ENCODE measurements at places on chromosomes 12 and 14.
A peak's percentile ranks its signal among the peaks of the same experiment; 100 is the strongest.

GRCh38 chr14:54535126-54535525 lies 25.4 kb downstream of the CGRRF1 start:
- no peak for DNase-seq

DNA sequence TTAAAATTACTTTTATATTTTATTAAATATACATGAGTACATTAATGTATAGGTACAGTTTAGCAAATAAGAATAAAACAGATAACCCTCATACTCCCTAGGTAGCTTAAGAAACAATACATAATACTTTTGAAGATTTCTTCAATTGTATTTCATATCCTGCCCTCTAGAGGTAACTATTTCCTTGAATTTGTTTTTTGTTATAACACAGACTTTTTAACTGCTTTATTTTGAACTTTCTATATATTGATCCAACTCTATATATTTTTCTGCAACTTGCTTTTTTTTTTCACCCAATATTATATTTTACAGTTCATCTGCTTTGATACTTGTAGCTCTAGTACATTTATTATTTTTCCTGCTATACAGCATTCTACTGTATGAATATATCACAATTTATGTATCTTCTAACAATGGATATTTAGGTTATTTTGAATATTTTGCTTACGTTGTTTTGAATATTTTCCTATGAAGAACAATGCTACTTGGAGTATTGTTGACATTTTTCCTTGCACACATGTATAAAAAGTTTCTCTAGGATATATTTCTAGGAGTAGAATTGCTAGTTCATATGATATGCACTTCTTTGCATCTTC lies 72.8 kb upstream of the ABCD2 start:
- peak; percentile 21 for DNase-seq

DNA sequence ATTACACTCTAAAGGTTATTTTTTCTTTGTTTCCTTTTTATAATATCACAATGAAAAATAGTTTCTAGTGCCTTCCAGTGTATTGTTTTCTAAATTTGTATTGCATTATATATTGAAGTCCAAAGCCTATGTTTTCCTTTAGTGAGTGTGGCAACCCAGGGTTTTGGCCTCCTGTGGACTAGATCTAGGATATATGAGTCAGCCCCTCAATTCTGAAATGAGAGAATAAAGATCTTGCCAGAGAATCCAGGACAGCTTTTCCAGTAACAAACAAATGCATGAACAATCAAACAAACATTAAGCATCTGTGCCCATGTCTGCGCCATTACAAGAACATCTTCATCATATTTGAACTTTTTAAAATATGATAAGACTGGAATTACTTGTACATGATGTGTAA lies 70.7 kb upstream of the SSTR1 start:
- DNase-seq, result no peak

GRCh38 chr14:92563359-92563758 lies 49.8 kb downstream of the RIN3 start:
- no peak for DNase-seq

- no peak for DNase-seq
Observed at GRCh38 chr12:69527506-69528272, 57.5 kb downstream of the FRS2 start.
